Stimulated activated CD4-positive, alpha-beta T cell treated with anti-CD3 and anti-CD28 coated beads, Interleukin-1b, Interleukin-23, amount 100 ng/mL, for 48 hours (primary cell): ENCODE measurements at places on chromosomes 3 and 15.

GRCh38 chr15:32851572-32851971 is 133.8 kb downstream of the GREM1 start:
- no peak for DNase-seq

DNA sequence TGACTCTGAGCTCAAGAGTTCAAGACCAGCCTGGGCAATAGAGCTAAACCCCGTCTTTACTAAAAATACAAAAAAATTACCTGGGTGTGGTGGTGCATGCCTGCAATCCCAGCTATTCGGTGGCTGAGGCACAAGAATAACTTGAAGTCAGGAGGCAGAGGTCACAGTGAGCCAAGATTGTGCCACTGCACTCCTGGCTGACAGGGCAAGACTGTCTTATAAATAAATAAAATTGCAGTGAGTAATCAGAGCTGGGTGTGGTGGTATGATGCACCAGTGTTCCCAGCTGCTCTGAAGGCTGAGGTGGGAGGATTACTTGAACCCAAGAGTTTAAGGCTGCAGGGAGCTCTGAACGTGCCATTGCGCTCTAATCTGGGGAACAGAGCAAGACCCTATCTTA is 55.9 kb upstream of the GCNT3 start:
- DNase-seq, result no peak

GRCh38 chr3:195580744-195581443 is 2.8 kb downstream of the APOD start:
- no peak for DNase-seq

DNA sequence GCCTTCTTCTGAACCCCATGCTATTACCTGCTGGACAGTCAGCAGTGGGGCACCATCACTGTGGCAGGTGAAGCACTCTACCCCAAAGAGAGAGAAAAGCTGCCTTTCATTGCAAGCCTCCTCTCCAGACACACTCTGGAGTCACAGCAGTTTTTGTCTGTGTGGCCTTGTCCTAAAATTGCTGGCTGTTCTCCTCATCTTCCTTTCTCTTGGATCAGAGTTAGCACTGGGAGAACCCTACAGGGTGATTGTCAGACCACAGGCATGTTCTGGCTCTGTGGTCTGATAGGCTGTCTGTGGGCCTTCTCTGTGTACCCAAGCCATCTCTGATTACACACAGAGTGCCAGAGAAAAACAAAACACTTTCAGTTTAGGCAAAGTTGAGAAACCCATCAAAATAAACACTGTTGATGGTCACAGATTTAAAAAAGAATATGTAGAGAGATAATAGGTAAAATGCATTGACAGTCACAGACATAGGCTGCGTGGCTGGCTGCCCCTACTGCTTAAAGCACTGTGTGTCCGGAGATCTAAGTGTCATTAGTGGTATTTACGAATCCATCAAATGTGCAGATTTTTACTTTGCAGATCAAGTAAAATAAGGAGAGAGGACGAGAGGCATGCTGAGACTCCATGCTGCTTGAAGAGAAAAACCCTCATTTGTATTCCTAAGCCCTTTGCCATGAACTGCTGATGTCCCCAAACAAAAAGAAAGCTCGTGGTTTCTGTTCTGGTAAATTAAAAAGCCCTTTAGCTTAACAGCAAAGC is 689.9 kb downstream of the TUSC7 start:
- DNase-seq, result no peak

GRCh38 chr3:11721479-11721878 is 77.8 kb upstream of the VGLL4 start:
- DNase-seq, result no peak

- DNase-seq, result no peak
Observed at GRCh38 chr3:148534089-148534988, 163.4 kb upstream of the AGTR1 start.

GRCh38 chr15:64182859-64183370 is 20.1 kb upstream of the PPIB start:
- no peak for DNase-seq

DNA sequence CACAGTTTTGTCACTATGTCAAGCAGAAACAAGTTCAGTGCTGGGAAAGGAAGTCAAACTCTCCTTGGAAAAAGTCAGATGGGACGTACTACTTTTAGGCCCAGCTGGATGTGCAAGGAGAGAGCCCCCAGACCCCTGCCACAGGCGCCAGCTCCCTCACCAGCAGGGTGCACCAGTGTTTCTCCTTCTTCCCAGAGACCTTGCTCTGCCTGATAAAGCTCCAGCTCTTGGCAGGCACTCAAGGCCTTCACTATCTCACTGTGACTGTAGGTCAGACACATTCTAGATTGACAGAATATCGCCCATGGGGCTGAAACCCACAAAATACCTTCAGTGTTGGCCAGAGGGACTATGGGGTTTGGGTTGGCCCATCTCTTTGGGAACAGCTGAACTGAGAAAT is 54.8 kb upstream of the CHRNB4 start:
- DNase-seq, result no peak

- DNase-seq, result no peak
Observed at GRCh38 chr3:160319322-160319721, 79.7 kb downstream of the IFT80 start.

- DNase-seq, result no peak
Observed at GRCh38 chr3:71075494-71075893, 508.0 kb downstream of the FOXP1 start.

GRCh38 chr3:25418596-25418995 is 9.5 kb upstream of the RARB start:
- no peak for DNase-seq

- no peak for DNase-seq
Observed at GRCh38 chr3:194310060-194310835, 40.9 kb downstream of the CPN2 start.
